ENCODE measurements at places on chromosomes 2 and 18.
A peak's percentile ranks its signal among the peaks of the same experiment; 100 is the strongest.

- DNase-seq: no peak
Measured at GRCh38 chr2:239608260-239608659, 207.4 kb upstream of the HDAC4 start.

DNA sequence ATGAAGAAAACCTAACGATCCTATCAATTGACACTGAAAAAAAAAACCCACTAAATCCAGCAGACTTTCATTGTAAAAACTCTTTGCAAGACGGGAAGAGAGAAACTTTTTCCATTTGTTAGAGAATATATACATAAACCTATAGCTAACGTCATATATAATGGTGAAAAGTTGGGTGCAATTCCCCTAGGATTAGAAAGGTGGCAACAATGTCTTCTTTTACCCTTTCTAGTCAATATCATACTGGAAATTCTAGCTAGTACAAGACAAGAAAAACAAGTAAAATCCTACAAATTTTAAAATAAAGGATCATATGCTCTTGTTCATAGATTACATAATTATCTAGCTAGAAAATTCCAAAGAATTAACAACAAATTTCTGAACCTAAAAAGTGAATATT lies 1596.5 kb upstream of the LRRTM1 start:
- no peak for DNase-seq

DNA sequence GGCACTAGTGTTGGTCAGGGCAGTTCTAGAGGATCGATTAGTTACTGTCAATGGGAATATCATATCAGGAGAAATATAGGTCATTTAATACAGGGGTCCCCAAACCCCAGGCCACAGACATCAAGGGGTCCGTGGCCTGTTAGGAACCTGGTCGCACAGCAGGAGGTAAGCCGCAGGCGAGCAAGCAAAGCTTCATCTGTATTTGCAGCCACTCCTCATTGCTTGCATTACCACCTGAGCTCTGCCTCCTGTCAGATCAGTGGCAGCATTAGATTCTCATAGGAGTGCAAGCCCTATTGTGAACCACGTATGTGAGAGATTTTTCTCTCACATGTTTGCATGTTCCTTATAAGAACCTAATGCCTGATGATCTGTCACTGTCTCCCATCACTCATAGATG lies 81.9 kb downstream of the DSC3 start:
- DNase-seq: no peak

DNA sequence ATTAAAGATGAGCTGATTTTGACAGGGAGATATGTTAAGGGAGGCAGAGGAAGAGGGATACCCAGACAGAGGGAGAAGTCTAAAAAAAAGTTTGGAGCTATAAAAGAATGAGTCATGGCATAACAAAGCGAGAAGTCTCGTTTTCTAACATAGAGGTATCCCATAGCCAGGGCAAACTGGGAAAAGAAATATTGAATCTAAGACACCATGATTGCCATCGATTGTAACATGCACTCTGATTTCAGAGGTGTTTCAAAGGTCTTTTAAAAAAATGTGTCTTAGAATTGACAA lies 110.7 kb downstream of the MDH1 start:
- no peak for DNase-seq

DNA sequence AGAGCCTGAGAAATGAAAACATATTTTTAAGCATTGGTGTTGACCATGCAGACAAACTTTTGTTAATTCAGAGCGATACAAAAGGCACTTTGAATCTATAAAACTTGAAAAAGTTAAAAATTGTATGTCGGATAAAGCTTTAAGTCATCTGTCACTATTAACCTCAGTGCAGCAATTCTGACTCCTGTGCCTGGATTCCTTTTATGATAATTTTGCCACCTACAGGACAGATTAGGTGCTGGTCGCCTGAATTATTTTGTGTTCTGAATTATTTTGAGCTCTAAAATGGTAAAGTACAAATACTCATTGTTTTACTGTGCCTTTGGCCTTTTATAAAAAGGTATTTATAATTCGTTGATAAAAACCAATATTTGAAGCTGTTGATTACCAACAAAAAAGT lies 19.4 kb upstream of the RNF138 start:
- DNase-seq: peak; percentile 66

GRCh38 chr18:2281523-2282199 lies 289.6 kb downstream of the METTL4 start:
- no peak for DNase-seq

DNA sequence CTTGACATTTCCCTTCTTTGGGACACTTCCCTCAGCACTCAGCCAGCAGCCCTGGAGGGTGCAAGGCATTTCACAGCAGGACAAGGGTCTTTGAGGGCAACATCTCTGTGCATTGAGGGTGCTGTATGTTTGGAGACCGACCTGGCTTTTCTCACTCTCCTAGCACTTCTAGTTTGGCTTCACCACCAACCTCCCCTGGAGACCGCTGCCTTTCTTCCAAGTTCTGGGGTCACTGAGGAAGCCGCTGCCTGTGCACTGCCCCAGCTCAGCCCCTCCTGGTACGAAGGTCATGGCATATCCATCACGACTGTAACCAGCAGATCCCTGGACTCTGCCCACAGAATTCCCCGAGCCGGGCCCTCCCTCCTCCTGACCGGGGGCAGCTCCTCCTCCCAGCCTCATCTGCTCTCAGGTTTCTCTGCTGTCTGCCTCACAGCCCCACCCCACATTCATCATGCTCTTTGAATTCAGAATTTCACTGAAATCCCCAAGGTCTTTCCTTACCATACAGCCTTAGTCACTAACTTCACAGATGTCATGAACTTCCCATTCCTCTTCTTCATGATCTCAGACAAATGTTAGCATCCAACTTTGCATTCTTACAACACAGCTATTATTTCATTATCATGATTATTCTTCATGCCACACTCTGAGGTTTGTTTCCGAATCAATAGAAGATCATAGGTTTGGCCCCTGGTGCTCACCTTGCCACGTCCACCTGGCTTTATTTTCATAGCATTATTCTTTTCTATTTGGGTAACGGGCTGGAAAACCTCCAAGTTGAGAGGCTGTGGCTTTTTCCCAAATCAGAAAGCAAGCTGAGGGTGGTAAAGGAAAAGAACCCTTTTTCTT lies 113.0 kb upstream of the COPS8 start:
- no peak for DNase-seq

GRCh38 chr2:134634054-134634753 lies 84.6 kb downstream of the TMEM163 start:
- no peak for DNase-seq

DNA sequence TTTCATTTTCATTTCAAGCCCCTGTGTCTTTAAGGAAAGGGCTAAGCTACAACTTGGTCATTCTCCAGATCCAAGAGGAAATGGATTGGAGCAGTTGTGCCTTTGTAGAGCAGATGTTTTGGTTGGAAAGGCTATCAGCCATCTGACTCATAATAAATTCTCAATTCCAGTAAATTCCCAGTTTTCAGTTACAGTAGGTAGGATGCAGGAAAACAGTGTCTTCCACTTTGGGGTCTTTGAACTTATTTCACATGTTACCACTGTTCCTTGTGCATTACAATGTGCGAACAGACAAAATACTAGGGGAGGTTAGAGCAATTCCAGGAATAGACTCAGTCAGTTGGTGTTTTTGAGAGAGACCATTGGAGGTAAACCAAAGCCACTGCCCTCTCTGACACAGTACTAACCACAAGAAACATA lies 211.9 kb downstream of the BABAM2 start:
- no peak for DNase-seq

DNA sequence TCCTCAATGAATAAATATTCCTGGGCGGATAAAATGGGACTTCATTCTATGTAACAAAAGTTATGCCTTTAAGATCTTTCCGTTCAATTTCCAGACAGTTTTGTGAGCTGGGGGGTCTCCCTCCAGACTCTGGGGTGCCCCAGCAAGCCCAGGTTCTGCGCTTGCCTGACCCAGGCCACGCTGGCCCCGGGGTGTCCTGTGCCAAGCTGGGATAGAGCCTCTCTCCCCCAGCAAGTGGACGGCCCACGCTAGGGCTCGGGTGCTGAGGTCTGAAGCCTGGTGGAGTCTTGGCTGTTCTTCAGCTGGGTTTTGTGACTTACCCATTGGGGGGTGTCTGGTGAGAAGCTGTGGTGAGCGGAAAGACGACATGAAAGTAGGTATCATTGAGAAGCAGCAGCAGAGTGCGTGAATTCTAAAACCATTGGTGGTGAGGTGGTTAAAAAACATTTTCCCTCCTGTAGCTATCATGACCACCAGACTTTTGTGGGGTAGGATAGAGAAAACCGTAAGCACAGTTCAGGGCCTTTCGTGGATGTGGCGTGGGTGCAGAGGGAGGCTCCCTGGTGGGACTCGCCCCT lies 346.8 kb downstream of the ANAPC1 start:
- DNase-seq: peak; percentile 16

GRCh38 chr18:48949050-48949605 lies 1.6 kb downstream of the SMAD7 start:
- DNase-seq: peak; percentile 79

- no peak for DNase-seq
Measured at GRCh38 chr2:109151519-109151918, 22.5 kb downstream of the SH3RF3 start.

DNA sequence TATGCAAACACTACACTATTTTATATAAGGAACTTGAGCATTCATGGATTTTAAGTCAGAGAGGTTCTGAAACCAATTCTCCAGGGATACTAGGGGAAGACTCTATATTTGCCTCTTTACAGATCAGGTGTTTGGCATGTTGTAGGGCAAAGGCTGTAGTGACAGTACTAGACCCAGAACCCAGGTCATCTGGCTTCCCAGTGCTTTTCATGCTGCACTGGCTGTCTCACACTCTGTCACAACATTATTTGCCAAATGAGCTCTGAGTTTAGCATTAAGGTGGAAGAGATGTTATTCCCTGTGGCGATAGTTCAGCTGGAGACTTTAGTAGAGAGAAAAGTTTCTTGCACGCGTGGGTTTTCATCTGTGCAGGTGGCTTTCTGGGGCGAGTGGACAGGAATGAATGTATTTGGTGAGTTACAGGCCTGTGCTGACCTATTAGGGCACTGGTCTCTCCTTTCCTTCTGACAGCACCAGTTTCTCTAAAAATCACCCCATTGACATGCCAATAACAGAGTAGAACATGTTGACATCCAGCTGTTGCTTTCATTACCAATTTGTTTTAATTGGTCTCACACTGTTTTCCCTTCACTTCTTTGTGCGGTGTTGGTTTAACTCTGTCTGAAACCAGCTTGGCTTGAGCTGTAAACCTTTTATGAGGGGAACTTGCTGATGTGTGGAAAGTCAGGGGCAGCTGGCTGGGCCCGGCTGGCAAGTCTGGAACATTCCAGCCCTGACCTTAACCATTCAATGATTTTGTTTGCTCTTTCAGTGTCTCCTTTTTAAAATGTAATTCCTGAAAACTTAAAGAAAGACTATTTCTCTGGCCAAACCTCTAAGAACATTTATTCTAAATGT lies 643.0 kb upstream of the FAM98A start:
- no peak for DNase-seq
